NCI-H1092 treated with DMSO at 0.1 percent for 48 hours (cell line): ENCODE measurements at places on chromosomes 6 and 20.

DNA sequence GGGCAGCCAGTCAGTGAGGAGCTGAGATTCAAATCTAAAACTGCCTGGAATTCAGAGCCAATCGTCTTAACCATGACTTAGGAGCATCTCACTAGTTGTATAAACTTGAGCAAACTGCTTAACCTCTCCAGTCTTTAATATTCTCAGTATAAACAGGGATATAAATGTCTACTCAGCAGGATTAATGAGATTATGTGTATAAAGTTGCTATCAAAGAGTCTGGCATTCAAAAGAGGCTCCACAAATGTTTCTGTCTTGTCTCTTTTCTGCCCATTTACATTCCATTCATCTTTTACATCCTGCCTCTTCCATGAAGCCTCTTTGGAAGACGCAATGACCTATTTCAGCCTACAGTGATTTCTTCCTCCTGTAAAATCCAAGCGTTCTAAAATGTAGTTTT lies 66.9 kb downstream of the BLOC1S5 start:
- DNase-seq = no peak

DNA sequence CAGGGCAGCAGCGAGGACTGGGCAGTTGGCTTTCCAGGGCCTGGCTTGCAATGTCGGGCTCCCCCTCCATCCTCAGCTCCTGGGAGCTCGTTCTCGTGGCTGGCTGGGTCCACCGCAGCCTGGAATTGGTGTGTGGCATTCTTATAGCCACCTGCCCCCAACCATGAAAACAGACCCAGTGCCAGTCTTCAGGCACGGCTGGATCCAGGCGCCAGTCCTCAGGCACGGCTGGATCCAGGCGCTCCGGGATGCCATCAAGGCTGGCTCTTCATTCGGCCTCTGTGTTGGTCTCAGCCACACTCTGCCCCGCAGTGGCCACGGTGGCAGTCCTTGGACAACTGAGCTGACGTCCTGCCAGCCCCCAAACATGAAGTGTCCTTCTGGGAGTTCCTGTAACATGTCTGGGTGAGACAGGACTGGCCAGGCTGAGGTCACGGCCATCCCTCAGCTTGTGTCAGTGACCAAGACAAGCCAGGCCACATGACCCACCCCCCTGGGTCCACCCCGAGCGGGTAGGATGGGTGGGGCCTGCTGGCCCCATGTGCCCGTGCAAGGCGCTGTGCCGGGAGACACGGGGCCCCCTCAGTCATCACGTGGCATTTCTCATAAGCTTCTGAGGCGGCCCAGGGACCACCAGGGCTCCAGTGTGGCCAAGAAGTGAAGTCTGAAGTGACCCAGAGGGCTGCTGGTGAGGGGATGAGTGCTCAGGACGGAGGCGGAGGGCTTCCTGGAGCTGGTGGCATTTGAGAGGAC lies 99.0 kb downstream of the TAF4 start:
- no peak for DNase-seq

DNA sequence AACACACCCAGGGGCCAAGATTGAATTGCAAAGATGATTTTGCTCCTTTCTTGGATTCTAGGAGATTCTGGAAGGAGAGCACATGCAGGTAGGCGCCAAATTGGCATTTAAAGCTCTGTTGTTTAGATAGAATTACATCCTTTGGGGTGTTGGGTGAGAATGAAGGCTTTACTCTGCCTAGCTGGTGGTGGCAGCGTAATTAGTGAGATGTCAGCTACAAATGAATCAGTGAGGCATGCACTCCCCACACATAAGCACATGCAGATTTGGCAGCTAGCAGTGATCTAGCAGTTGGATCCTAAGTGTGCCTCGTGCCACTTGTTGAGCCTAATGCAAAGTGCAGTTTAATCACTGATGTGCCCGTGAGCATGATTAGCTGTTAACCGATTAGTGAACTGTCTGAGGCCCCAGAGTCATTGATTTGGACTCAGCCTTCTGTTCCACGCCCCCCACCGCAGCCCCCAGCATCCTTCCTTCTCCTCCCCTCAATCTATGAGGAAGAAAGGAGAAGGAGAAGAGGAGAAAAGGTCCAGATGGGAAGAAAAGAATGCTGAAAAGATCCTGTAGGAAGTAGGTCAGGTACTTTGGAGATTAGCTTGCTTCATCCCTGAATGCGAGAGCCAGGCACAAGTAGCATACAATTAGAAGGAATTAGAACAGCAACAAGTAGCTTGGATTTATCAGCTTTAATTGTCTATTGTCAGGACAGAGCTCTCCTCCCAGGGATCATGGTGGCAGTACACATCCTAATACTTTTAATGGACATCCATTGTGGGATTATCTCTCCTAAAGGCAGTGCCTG lies 6.0 kb upstream of the PRDM1 start:
- DNase-seq = no peak

- DNase-seq = no peak
Measured at GRCh38 chr6:73369563-73369962, at the start of gene OOEP. OOEP (minus strand) TSS chr6:73369897; CDS start chr6:73369792, 105 bp downstream.

GRCh38 chr6:157343732-157344131 lies 20.4 kb upstream of the TMEM242 start:
- no peak for DNase-seq

- DNase-seq = no peak
Measured at GRCh38 chr20:38798266-38798665, 7.2 kb upstream of the PPP1R16B start.

GRCh38 chr20:42483730-42484303 lies 705.9 kb downstream of the PTPRT start:
- peak; percentile 2 for DNase-seq

DNA sequence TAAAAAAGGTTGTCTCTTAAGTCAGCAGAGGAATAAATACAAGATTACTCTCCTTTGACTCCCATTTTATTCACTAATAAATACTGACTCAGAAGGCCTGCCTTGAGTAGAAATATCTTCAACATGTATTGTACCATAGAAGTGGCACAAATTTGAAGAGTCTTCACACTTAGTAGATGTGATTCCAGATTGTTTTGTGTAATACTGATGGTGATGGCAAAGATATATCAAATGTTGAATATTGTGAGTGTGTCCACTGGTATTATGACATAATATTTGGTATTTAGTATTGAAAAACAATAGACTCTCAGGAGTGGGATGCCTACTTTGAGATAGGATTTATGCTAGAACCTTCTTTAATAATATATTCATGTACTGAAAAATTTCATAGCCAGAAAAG lies 7.0 kb downstream of the ADGRB3 start:
- DNase-seq = no peak

DNA sequence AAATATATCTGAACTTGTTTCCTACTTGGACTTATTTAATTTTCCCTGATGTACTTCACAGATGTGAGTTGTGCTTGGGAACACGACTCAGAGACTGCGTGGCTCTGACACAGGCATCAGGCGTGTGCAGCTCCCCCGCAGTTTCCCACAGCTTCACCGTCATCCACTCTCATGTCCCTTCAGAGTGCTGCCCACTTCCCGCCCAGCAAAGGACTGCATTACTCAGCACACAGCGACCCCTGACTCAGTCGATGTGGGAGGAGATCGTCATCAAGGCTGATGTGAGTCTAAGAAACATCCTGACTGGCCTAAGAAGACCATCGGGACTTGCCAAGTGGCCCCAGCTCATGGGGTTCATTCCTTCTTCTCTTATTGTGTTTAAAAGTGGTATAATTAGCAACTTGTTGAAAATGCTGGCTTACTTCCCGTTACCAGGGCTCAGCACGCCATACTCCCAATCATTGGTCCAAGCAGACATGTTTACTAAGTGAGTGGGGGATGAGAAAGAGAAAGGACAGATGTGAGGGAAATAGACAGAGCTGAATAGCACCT lies 539.4 kb upstream of the JARID2 start:
- DNase-seq = no peak

GRCh38 chr20:16350465-16350864 lies 222.8 kb downstream of the KIF16B start:
- DNase-seq = no peak

DNA sequence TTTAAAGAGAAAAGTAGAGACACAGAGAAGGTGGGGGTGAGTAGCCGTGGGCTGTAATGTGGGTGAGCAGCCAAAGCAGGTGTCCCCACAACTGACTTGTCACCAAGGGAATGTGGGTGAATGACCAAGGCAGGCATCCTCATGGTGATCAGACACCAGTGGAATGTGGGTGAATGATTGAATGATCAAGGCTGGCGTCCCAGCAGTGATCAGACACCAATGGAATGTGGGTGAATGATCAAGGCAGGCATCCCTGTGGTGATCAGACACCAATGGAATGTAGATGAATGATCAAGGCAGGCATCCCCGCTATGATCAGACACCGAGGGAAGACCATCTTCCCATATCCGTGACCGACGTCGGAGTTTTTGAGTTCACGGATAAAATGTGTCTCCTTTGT lies 49.8 kb upstream of the OR14J1 start:
- no peak for DNase-seq

DNA sequence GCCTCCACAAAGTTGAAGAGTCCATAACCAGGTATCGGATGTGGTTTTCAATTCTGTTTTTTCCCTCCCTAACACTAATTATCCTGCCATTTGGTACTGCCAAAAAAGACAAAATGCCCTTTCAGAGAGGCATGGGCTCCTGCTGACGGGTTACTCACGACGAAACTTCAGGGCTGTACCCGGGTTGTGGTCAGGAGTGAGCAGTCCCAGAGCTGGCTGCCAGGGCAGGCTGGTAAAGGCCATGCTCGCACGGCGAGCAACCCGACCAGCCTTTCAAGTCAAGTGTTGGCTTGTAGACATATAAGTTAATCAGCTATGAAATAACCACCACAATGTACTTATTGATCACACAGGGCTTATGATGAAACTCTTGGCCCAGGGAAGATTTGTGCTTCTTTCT lies 152.5 kb downstream of the FOXC1 start:
- no peak for DNase-seq

DNA sequence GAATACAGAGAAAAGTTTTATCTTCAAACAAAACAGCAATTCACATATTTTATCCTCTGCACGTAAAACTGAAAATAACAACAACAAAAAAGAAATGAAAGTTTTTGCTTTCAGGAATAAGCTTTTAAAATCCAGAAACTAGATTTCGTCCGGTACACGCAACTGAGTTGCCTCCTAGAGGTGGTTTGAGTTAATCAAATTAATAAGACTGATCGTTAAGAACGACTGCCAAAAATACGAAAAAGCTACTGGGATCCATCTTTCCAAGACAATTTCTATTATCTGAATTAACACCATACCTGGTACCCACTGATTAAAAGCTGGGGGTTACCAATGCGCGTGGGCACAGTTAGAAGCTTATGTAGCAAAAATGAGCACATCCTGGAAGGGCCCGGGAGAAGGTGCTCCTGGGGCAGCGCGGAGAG lies 669 bp downstream of the PDCD2 start:
- peak; percentile 57 for DNase-seq

DNA sequence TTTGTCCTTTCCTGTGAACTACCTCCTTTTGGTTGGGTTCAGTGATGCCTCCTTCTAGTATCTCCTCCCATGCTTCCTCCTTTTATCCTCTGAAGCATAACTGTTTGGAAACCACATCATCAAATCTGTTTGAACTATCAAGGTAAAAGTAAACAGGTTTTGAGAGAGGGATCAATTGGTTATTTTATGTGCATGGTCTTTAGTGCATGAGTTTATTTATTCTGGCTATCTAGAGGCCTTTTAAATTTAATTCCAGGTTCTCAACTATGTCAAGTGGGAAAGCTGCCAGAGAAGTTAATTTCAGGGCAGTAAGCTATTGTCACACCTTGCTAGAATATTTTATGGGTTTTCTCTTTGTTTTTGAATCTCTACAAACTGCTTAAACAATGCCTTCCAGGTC lies 54.1 kb downstream of the WASF1 start:
- peak; percentile 19 for DNase-seq
